ENCODE measurements at places on chromosomes 12 and 14.
A peak's percentile ranks its signal among the peaks of the same experiment; 100 is the strongest.

DNA sequence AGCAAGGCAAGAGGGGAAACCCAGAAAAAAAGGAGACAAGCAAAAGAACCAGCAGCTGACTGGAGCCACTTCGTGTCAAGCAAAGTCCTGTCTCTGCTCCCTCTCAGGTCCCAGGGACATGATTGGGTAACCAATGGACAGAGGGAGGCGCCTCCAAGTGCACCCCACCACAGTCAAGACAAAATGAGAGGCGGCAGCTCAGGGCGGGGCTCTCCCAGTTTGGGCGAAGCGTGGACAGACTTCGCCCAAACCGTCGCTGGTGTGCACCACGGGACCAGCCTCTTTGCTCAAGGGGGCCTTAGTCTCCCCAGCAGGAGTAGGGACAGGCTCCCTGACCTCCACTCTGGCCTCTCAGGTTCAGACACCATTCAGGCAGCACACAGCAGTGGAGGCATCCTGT lies 1.5 kb upstream of the BEGAIN start:
- DNase-seq = no peak

DNA sequence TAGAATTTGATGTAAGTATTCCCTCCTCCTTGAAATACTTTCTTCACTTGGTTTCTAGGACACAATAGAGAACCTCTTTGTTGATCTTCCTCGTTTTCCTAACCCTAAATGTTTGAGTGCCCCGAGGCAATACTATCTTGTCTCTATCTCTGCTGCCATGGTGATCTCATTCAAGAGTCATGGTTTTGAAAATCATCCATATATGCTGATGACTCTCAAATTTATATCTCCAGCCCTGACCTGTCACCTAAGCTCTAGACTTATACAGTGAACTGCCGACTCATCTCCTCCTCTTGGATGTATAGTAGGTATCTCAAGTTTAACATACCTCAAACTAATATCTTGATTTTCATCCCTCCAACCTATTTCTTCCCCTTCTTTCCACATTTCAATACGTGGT lies 71.4 kb downstream of the RIC8B start:
- no peak for DNase-seq

GRCh38 chr12:76701690-76702089 lies 62.2 kb upstream of the ZDHHC17 start:
- no peak for DNase-seq

DNA sequence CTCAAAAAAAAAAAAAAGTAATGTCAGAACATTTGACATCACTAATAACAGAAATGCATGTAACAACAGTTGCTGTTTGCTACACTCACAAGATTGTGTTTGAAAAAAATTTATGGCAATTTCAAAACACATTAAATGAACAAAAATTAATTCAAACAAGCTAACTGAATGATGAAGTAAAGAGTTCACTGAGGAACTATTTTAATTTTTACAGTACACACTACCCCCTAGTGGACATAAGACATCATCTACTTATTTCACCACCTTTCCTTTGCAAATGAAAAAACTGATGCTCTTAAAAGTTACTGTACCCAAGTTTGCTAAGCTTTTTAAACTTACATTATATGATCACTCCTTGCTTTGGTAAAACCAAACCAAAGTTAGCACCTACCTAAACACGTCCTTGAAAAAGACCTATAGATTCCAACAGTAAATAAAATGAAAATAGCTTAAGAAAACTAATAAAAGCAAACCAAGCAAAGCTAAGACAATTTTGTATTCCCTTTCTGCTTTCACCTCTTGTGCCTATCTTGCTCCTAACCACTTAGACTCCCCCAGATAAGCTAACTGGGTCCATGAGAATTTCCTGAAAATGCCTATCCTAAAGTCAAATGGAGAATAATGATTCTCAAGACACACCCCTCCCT lies 22.2 kb downstream of the UBE2N start:
- peak; percentile 42 for DNase-seq

- no peak for DNase-seq
These were observed 206.9 kb upstream of the AMIGO2 start for GRCh38 chr12:47286676-47287075.

DNA sequence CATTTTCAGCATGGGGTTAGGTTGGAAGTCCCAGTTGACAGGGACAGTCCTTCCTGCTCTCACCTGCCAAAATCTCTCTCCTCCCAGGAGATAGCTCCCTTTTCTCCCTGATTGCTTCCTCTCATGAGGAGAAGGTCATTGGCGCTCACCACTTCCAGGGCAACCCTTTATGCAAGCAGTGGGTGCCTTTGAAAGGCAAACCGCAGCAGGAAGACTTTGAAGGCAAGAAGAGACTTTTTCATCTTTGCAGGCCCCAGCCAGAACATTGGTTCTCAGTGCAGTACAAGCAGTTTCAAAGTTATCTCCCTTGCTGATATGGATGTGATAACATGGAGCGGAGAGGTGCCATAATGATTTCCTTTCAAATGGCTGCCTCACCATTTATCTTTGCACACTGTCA lies 483.0 kb downstream of the DIO2 start:
- no peak for DNase-seq

DNA sequence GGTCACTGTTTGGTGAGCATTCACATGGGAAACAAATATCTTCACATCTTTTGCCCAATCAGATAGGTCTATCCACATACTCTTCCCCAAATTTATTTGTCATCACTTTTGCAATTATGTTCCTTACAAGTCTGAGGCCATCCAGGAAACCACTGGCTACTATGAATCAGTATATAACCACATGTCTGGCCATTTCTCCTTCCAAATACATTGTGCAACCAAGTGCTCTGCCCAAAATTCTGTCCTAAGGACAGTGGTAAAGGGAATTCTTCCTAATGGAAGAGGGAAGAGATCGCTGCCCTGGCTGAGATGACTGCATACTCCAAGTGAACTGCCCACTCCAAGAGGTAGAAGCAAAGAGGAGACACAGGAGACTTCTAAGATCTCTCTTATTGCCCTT lies 148.9 kb upstream of the MAX start:
- DNase-seq = peak; percentile 97

DNA sequence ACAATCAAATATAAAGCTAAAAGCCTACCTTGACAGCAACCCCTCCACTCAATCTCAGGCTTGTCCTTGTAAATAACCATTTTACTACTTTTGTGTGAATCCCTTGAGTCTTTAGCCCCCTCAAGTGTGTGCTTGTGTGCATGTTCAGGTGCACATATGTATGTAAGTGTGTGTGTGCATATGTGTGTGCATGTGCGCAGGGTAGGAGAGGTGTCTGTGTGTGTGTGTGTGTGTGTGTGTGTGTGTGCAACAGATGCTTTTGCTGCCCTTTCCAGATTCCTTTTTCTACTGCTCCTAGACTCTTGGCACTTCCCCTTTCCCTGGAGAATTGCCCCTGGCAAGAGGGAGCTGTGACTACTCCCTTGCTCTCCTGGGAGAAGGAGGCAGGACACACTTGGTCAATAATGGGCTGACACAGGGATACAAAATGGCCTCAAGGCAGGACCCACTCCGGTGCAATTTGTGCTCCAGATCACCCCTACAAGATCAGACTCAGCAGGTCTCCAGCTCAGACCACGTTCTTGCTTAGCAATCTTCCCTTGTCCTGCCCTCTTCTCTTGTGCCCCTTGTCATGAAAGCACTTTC lies 73.4 kb downstream of the IFNG start:
- no peak for DNase-seq

GRCh38 chr12:11836282-11837151 lies 187.0 kb downstream of the ETV6 start:
- no peak for DNase-seq
